Fibroblast of lung (primary cell): ENCODE measurements at places on chromosomes 4 and X.

GRCh38 chr4:182483685-182484084, 240.5 kb downstream of the TENM3 start:
- H3K27ac ChIP-seq = no peak overlapping the region
- no peaks in the 10 kb centered on the region for H3K4me1 ChIP-seq
- H3K4me3 ChIP-seq = no peak overlapping the region
- no peak for DNase-seq

DNA sequence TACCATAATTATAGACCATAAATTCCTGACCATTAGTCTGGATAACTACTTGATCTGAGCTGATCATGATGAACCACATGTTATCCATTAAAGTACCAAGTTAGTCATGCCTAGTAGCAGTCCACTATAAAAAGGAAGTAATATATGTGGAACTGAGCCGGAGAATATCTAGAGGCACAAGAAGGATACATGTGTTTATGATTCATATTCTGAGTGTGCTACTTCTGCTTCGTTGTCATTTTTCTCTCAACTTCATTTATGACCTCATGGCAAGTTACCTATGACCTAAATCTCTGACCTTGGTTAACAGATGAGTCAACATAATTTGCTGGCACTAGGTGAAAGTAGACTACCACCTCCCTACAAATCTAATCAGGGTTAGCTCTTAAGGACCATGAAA, 56.5 kb upstream of the ANKRD17 start:
- peak; percentile 63 for DNase-seq
- H3K4me3 ChIP-seq = no peak overlapping the region
- H3K27me3 ChIP-seq = no peaks in the 10 kb centered on the region
- no peak overlapping the region for H3K27ac ChIP-seq
- H3K4me1 ChIP-seq = peaks cover 3% of the 10 kb centered on the region
- H3K36me3 ChIP-seq = no peaks in the 10 kb centered on the region

GRCh38 chr4:81565142-81565870, 93.6 kb upstream of the RASGEF1B start:
- peaks cover 3% of the 10 kb centered on the region for H3K4me1 ChIP-seq
- DNase-seq = peak; percentile 3
- peak overlapping the region; percentile 38 for H3K4me3 ChIP-seq
- no peaks in the 10 kb centered on the region for H3K27me3 ChIP-seq

GRCh38 chr4:37392521-37393255, 148.1 kb downstream of the NWD2 start:
- no peak overlapping the region for H3K27ac ChIP-seq
- no peak overlapping the region for H3K4me3 ChIP-seq
- H3K27me3 ChIP-seq = no peaks in the 10 kb centered on the region
- H3K4me1 ChIP-seq = no peaks in the 10 kb centered on the region

- no peaks in the 10 kb centered on the region for H3K27me3 ChIP-seq
- no peak for DNase-seq
- no peaks in the 10 kb centered on the region for H3K4me1 ChIP-seq
Measured at GRCh38 chrX:97030947-97031346, 147.2 kb downstream of the RPA4 start.
